ENCODE measurements at places on chromosomes 13 and 19. TPM values are rescaled to one million over a fixed set of nuclear protein-coding genes. Genes with fewer than 3 reads are reported as not detected.

NRTN gene
- 0.85 TPM for total RNA-seq

PLA2G4C gene
- total RNA-seq = 28.4 TPM

KLK3 gene
- not detected for total RNA-seq

ZNF497 gene
- total RNA-seq = 1.3 TPM

UFM1 gene
- 55.0 TPM for total RNA-seq

DIAPH3 gene
- 8.7 TPM for total RNA-seq

LRRC4B gene
- total RNA-seq = 0.05 TPM

FXYD1 gene
- total RNA-seq = not detected

FUT2 gene
- not detected for total RNA-seq

HSH2D gene
- not detected for total RNA-seq

SHISA7 gene
- total RNA-seq = not detected

PABPC3 gene
- 0.14 TPM for total RNA-seq

ABCC4 gene
- total RNA-seq = 9.8 TPM

TICAM1 gene
- 4.9 TPM for total RNA-seq

NAPSA gene
- not detected for total RNA-seq

OVOL3 gene
- total RNA-seq = not detected

AMER2 gene
- total RNA-seq = not detected

MAB21L1 gene
- 0.17 TPM for total RNA-seq

FCHO1 gene
- 0.51 TPM for total RNA-seq

CYP2F1 gene
- not detected for total RNA-seq

MYH14 gene
- 0.28 TPM for total RNA-seq

SPC24 gene
- total RNA-seq = 88.9 TPM

KASH5 gene
- total RNA-seq = not detected

YJEFN3 gene
- 0.14 TPM for total RNA-seq

GSK3A gene
- 16.7 TPM for total RNA-seq

MBD3L5 gene
- not detected for total RNA-seq

N4BP2L1 gene
- 13.8 TPM for total RNA-seq

HCN2 gene
- 0.70 TPM for total RNA-seq

SLC5A5 gene
- not detected for total RNA-seq

ZNF701 gene
- 15.1 TPM for total RNA-seq

ARHGAP45 gene
- 40.3 TPM for total RNA-seq

SLC25A23 gene
- total RNA-seq = 62.0 TPM

DYRK1B gene
- total RNA-seq = 37.2 TPM

GJA3 gene
- total RNA-seq = under 0.01 TPM

ZNF723 gene
- not detected for total RNA-seq

TPP2 gene
- total RNA-seq = 75.2 TPM

UPK1A gene
- not detected for total RNA-seq

KL gene
- total RNA-seq = 1.0 TPM

SNRPA gene
- 22.1 TPM for total RNA-seq

AP1M2 gene
- total RNA-seq = not detected

ZNF845 gene
- 12.5 TPM for total RNA-seq

ZNF57 gene
- 6.3 TPM for total RNA-seq

ALOX5AP gene
- 0.34 TPM for total RNA-seq

SYNGR4 gene
- not detected for total RNA-seq

ACP5 gene
- total RNA-seq = 8.8 TPM

TBXA2R gene
- 1.3 TPM for total RNA-seq

TNFSF13B gene
- 0.70 TPM for total RNA-seq

PCDH8 gene
- total RNA-seq = not detected

CCDC8 gene
- total RNA-seq = 0.56 TPM

C1QTNF9 gene
- total RNA-seq = not detected

OR7A5 gene
- not detected for total RNA-seq

POU2F2 gene
- total RNA-seq = 0.17 TPM

PNMA8A gene
- 0.98 TPM for total RNA-seq

CCL25 gene
- not detected for total RNA-seq

FOXA3 gene
- total RNA-seq = 0.14 TPM

MEDAG gene
- total RNA-seq = 30.6 TPM

SBSN gene
- total RNA-seq = not detected

WDR88 gene
- total RNA-seq = not detected
